Stimulated activated CD4-positive, alpha-beta T cell treated with anti-CD3 and anti-CD28 coated beads, Interleukin-12 subunit alpha, Interleukin-12 subunit beta, amount 100 ng/mL, for 4 hours (primary cell): ENCODE measurements at places on chromosomes 12 and 14.
A peak's percentile ranks its signal among the peaks of the same experiment; 100 is the strongest.

DNA sequence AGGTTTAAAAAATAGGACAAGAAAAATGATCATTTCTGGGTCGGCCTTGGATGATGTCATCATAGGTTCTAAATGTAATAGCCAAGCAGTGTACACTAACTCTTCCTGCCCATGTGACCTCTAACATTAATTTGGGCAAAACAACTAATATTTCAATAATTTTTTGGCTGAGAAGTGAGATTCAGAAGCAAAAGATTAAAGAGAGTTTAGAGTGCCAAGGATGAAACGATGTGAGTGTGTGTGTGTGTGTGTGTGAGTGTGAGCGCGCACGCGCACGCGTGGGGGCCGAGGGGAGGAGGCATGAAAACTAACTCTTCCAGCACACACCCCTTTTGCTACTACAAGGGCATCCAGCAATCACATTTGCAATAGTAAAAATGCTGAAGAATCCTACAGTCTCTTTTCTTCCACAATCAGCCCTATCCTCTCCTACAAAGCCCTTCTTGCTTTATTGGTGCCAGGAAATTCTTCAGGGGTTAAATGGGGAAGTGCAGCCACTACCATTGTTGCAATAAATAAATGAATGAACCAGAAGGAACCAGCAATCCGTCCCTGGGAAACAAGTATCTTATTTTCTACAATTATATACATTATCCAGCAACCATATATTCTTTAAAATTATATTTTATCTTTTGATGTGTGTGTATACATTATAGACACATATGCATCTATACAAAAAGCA, 52.9 kb downstream of the PEBP1 start:
- DNase-seq, result no peak

- no peak for DNase-seq
Measured at GRCh38 chr12:41189395-41190251, 1.5 kb downstream of the PDZRN4 start.

- DNase-seq, result no peak
Measured at GRCh38 chr14:49950275-49951228, 57.7 kb downstream of the ARF6 start.

GRCh38 chr12:1859643-1860042, 39.3 kb downstream of the LRTM2 start:
- DNase-seq, result no peak

DNA sequence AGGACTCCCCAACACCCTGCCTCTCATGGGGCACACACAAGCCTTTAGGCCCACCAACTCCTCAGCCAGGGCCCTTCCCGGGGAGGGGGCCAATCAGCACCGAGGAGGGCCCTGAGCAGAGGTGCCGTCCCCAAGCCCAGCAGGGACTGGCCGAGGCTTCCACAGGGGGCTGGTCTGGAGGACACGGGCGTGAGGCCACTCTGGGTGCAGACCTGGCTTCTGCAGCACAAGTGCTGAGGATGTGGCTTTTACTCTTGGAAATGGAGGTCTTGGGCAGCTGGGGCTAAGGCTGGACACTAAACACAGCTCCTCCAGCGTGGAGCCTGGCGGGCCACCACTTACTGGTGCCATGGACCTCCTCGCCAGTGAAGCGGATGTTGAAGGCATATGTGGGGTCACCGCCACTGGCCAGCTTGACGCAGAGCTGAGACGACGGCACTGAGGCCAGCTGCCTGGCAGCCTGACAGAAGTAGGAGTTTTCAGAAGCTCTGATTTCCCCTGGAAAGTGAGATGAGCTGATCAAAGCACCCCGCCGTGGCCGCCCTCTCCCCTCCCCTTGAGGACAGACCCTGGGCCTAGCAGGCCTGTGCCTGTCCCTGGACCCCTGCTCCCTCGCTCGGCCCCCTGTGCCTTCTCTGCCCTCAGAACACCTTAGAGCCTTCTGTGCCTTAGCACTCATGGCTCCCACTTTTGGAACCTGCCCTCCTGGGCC, 44.0 kb downstream of the TRAFD1 start:
- DNase-seq, result no peak

DNA sequence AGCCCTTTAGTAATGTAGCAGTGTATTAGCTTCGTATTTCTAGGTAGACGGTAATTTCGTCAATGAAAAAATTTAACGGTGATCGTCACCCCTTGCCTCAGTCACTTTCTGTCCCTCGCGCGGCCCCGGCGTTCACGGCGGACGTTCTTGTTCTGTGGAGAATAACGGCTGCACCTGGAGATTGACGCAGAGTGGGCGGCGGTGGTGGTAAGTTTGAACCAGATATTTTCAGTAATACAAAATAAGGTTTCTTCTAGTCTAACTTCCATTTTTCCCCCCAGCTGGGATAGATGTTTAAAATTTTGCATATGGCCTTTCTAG, 341 bp downstream of the ZNF10 start:
- peak; percentile 27 for DNase-seq
